ENCODE measurements at places on chromosomes 2 and 18.

DNA sequence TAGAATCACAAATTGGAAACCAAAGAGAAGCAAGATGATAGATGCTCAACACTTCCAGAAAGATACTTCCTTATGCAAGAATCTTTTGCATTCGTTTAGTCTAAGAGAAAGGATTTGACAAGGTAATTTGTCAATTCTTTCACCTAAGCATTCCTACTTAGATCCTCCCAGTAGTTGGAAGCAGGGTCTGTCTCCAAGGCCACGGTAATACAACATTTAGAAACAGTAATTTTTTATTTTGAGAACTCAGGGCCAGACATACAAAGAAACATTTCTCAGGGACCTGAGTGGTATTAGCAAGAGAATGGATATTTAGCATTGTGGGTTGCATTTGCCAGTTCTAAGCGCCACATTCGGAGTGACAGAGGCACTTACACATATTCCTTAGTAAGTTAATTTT, 68.6 kb downstream of the ACYP2 start:
- DNase-seq: no peak

- no peak for DNase-seq
Measured at GRCh38 chr2:196718419-196719109, 79.0 kb downstream of the CCDC150 start.

DNA sequence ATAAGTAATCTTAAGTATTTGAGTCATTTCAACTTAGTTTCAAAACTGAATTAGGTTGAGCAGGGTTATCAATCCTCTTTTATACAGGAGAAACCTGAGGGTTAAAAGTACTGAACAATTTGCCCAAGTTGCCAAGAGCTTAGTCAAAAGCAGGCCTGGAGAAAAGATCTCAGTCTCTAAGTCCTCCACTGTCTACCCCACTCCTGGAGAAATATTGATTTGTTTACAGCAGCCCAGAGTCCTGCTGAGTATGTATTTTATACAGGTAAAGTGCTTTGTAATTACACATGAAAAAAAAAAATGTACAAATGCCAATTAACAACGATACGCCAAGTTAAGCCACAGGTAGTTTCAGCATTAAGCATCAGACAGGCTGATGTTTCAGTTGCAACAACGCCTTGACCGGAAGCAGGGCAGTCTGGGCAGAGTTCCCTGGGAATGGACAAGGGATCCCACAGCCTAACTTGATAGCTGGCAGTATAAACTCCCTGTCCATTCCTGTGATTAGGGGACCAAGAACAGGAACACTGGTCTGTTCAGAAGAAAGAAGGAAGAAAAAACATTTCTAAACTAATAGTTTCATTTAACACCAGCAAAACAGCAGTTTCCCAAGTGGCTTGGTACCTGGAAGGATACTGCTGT, 132.9 kb downstream of the MYO5B start:
- DNase-seq: no peak

GRCh38 chr18:24111936-24112335, 26.9 kb upstream of the CABYR start:
- no peak for DNase-seq

DNA sequence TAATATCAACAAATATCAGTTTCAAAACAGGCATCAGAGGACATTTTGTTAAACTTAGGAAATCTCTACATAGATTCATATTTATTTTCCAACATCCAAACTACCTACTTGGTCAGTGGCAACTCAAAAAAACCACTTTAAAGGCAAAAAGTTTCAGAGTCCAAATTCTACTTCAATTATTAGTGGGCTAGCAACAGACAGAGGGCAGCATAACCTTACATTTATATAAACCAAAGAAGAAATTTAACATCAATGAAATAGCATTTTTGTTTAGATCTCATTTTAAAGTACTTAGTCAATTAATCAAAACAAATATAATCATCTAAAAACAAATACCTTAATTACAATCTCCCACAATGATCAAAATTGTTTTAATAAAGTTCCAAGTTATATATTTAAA, 33.3 kb downstream of the RTTN start:
- DNase-seq: no peak

DNA sequence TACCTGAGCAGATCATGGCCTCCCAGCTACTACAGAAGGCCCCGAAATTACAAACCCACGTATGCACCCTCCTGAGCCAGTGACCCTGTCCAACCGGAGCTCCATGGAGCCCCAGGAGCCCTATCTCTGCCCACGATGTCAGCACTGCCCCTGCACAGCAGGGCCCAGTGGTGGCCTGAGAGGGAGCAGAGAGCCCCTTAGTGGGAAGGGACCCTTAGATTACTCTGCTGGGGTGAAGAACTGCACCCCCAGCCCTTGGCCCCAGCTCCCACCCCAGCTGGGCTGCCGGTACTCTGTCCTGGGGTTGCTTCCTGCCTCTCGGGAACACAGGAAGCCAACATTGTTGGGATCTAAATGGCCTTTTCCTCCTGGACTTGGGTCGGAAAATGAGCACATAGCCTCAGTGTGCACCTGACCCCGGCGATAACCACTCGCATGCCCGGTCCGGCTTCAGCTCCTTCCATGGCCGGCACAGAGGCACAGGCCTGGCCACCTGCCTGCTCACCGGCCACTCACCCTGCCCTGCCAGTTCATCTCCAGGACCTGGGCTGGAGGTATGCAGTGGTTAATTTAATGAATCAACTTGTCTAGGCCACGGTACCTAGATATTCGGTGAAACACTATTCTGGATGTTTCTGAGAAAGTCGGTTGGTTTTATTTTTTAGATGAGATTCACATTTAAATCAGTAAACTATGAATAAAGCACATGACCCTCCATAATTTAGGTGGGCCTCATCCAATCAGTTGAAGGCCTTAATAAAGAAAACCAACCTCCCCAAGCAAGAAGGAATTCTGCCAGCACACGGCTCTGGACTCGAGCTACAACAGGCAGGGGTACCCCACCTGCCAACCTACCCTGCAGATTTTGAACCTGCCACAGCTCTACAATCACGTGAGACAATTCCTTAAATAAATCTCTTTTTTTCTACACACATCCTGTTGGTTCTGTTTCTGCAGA, 19.2 kb downstream of the TNS1 start:
- DNase-seq: no peak

DNA sequence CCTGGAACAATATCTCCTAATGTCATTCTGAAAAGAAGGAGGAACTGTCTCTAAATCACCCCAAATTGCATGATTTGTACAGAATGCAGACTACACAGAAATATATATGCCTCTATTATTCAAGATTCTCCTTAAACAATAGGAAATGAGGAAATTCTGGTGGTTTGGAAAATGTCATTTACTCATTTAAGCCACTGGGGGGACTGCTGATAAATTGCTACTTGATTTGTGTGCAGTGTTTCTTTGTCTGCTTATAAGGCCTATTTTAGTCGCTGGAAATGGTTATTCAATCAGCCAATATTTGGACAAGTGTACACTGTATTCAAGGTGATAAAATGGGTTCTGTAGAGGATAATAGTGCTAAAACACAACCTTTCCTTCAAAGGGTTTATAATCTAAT, 801.9 kb upstream of the CELF4 start:
- DNase-seq: no peak

GRCh38 chr2:121362774-121363173, 77.8 kb upstream of the TFCP2L1 start:
- no peak for DNase-seq

- DNase-seq: no peak
Measured at GRCh38 chr2:234450431-234451124, 46.3 kb downstream of the ARL4C start.

DNA sequence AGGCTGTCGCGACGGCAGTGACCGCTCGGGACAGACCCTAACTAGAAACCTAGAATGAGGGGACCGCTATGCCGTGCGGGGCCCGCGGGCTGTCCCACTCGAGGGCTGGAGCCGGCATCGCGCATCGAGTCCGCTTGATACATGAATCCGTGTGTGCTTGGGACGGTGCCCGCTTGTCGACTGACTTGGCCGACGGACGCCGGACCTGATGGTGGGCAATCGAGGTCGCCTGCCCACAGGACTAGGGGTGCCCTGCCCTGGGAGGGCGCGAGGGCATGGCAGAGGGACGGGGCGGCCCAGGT, 749 bp upstream of the PTMA start:
- peak; percentile 29 for DNase-seq

Data from activated naive CD8-positive, alpha-beta T cell treated with anti-CD3 and anti-CD28 coated beads, Interleukin-2, amount 50 U/mL, for 16 hours (primary cell).